Glomerular endothelial cell (primary cell): ENCODE measurements at places on chromosomes 11 and 22. TPM values are rescaled to one million over a fixed set of nuclear protein-coding genes. Genes with fewer than 3 reads are reported as not detected.

- DNase-seq: no peak
These were observed 7.7 kb downstream of the FZD4 start for GRCh38 chr11:86947541-86947940.

H19 gene
- 91.3 and 154 TPM in 2 replicates for total RNA-seq

DNA sequence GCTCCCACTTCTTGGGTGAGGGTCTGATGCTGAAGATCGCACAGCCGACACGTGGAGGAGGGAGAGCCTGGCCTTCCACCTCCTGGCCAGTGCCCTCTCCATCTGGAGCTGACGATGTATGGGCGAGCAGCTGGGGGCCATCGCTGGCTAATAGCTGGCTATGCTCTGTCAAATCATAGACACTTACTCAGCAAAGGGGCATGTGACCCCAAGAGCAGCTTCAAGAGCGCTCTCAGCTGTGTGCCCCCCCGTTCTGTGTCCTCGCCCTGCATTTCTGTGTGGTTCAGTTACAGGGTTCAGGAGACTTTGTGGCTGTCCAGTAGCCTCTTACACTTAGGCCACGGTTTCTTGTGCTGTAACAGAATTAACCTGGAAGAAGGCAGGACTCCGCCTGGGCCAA is 26.4 kb downstream of the FBLN1 start:
- DNase-seq: no peak

DNA sequence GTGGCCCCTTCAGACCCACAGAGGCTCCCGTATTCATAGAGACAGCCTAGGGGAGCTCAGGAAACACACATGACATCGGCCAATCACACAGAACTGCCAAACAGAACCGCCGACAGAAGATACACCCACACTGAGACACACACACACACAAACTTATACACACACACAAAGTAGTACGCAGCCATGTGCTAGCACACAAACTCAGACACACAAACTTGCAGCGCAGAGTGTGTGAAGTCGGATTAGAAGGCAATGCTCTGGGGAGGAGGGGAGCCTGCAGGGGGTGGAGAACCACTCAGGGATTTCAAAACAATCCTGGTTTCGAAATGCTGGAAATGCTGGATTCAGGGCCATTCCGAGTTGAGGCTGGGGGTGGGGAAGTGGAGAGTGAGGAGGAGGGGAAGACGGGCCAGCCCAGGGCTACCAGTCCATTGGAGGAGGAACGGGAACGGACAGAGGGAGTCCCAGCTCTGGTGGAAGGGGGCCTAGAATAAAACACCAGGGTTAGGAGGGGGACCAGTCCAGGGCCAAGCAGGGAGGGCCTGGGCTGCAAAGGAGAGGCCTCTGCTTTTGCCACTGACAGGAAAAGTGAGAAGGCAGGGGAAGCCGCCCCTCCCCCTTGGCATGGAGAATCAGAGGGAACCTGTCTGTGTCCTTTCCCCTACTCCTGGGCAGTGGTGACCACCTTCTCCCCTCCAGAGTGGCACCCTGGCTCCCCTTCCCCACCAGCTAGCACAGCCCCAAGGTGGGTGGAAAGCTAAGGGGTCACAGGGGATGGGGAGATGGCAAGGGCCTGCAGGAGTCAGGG is 4.4 kb downstream of the BCL9L start:
- no peak for DNase-seq

SEPTIN3 gene
- total RNA-seq: 0.12 TPM in 1 of 2 replicates, not detected in the other

GRCh38 chr11:129828301-129828836 is 12.7 kb downstream of the TMEM45B start:
- DNase-seq: no peak

- DNase-seq: peak; percentile 20
These were observed 350.0 kb upstream of the NCAM1 start for GRCh38 chr11:112610996-112611750.

- no peak for DNase-seq
These were observed 3.3 kb downstream of the ST3GAL4 start for GRCh38 chr11:126358763-126359160.

SHISAL1 gene
- 0.29 and 0.97 TPM in 2 replicates for total RNA-seq

DNA sequence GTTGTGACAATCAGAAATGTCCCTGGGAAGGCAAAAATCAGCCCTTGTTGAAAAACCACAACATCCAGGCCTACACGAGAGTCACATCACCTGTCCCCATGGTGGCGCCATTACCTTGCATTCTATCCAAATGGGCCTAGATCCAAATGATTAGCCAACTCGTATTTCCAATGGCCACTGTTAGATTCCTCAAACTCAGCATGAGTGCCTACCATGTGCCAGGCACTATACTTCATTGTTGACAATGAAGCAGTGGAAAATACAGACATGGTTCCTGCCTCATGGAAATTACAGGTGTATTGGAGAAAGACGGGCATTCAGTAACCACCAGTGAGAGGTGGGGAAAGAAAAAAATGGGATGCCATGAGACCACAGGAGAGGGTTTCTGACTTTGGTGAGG is 29.8 kb upstream of the CREB3L1 start:
- no peak for DNase-seq

GALNT18 gene
- total RNA-seq: 21.4 and 101 TPM in 2 replicates

SGSM1 gene
- 0.18 TPM in 1 of 2 replicates, not detected in the other for total RNA-seq

GRCh38 chr11:67611704-67612587 is 5.2 kb downstream of the NDUFV1 start:
- no peak for DNase-seq

MRGPRX3 gene
- total RNA-seq: not detected in 2 replicates

SDHD gene
- total RNA-seq: 63.7 and 76.6 TPM in 2 replicates

HTR3B gene
- total RNA-seq: not detected in 2 replicates

DNA sequence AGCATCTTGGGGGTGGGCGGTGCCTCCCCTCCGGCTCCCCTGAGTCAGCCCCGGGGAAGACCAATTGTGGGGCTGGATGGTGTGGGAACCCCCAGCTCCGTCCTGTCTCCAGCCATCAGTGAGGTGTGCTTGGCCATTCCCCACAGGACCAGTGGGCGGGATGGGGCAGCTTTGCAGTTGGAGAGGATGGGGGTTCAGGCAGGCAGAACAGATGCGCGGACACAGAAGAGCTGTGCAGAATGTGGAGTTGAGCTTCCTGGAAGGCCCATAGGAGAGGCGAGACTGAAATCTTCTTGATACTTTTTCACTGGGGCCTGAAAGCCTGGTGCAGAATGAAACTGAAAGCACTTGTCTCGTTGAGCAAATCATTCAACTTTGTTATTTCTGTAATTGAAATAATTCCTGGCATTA is 23.8 kb downstream of the PARVB start:
- no peak for DNase-seq

GRCh38 chr22:46770726-46771125 is 8.3 kb downstream of the TBC1D22A start:
- no peak for DNase-seq

DNA sequence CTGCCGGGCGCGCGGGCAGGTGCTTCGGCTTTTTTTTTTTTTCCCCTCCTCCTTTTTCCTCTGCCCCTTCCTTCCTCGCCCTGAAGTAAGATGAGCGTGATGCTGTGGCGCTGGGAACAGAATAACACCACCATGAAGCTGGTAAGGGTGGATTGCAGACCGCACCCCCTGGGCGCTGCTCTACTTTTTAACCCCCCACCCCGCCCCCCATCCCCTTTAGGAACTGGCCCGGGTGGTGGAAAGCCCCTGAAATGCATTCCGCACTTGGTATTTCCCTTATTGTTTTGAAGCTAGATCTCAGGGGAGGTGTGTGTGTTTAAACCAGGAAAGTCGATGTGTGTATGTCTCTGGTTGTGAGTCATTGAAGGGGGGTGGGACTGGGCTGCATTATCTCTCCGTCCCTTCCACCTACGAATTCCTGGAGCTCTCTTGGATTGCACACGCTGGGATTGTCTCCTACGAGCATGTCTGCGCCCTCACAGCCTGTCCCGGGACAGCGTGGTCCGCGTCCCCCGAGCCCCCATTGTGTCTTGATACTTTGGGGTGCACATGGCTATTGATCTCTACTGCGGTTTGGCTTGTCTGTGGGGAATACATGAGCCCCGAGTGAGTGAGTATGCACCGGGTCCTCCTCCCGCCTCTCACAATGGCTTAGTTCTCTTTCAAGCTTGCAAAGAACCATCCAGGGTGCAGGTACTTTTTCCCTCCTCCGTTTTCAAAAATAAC is 64.9 kb downstream of the NAV2 start:
- peak; percentile 41 for DNase-seq

CALCA gene
- not detected in 2 replicates for total RNA-seq

- DNase-seq: no peak
These were observed 37.3 kb downstream of the ABCC8 start for GRCh38 chr11:17439316-17439782.

KCTD14 gene
- total RNA-seq: 0.58 and 2.0 TPM in 2 replicates
